ENCODE measurements at places on chromosomes 6 and 20. TPM values are rescaled to one million over a fixed set of nuclear protein-coding genes. Genes with fewer than 3 reads are reported as not detected.

Gene CTAGE9
- not detected for total RNA-seq

DNA sequence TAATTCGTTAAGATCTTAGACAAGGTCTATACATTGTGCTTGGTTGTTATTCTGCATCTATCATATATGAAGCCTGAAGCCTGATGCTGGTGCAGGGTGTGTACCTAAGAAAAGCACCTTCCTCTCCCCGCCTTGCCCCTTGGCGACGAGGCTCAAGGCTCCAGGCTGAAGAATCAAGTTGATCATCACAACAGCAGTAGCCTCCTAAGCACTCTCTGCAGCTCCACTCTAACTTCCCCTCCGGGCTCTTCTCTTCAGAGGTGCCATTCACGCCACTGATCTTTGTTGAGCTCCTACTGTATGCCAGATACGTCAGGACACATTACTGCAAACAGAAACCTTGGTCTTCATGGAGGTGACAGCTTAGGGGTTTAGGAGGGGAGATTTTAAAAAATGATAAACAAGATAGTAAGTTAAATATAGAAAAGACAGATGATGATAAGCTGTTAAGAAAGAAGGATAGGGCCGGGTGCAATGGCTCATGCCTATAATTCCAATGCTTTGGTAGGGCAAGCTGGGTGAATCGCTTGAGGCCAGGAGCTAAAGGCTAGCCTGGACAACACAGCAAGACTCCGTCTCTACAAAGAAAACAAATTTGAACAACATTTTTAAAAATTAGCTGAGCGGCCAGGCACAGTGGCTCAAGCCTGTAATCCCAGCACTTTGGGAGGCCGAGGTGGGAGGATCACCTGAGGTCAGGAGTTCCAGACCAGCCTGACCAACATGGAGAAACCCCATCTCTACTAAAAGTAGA lies 38.4 kb upstream of the ZNF217 start:
- DNase-seq: no peak

DNA sequence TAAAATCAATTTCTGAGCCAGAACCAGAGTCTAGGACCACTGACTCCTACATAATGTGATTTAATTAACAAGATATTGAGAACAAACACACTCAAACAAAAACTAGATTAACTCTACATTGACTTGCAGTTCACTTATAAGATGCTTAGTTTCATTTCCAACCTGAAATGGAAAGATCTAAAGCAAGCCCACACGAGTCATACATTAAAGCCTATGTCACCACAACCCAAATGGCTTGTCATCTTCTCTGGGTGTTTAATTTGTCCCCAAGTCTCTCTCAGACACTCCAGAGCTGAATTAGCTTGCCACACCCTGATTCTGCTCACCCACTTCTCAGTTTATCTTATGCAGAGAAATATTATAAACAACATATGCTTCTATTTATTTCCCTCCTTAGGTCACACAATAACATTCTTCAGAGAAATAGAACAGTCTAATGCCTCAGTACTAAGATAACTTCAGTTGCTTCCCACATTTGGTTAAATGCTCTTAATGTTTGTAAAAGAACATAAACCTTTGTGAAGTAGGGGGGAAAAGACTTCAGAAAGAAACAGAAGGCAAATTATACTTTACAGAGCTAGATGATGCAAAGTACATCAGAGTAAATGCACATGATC lies 8.8 kb upstream of the FBXO30 start:
- no peak for DNase-seq

DNA sequence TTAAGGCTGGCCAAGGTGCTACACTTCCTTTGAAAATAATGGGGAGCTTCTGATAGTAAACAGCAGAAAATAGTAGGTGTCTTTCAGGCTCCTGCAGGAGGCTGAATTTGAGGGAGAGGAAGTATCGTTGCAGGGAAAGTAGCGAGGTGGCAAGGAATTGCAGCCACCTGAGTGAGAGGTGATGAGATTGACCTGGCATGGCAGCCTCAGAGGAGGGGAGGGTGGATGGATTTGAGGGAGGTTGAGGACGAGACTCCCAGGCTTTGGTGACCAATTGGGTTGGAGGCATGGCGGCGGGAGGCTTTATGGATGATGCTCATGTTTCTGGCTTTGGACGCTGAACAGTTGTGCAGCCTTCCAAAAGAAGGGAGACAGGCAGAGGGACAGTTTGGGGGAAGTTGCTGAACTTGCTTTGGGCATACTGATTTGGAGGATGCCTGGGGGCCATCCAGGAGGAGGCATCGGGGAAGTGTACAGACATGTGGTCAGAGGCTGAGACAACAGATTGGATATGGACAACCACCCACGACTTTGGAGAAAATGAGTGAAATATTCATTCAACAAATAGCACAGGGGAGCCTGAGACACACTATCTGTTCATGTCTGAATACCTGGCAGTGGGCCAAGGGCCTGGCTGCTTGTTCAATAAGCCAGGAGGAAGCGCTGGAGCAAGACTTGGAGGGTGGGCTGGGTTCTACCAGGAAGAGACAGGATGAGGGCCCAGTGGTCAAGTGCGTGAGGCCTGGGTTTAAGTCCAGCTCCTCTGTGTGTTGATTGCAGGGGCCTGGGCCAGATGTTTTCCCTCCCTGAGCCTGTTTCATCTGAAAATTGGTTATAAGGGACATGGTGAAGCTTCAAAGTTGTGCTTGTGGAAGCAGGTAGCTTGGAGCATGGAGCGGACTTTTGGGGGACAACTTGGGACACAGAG lies 113.2 kb downstream of the CEBPB start:
- peak; percentile 79 for DNase-seq

DNA sequence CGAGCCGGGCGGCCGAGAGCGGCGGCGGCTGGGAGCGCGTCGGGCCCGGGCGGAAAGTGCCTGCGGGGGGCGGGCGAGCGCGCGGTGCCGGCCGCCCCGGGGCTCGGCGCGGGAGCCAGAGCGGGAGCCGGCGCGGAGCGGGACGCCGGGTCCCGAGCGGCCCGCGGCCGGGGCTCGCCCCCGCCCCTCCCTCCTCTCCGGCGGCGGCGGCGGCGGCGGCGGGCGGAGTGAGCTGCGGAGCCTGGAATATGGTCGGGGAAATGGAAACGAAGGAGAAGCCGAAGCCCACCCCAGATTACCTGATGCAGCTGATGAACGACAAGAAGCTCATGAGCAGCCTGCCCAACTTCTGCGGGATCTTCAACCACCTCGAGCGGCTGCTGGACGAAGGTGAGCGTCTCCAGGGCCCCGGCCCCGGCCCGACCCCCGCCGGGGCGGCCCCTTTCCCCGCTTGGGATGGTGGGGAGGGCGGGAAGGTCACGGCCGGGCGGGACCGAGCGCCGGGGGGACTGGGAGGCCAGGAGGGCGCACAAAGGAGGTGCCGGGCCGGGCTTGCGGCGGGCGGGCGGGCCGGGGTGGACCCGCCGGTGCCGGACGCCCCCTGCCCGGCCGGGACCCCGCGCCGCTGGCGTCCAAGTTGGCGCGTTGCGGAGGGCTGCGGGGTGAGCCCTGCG lies 565 bp downstream of the QKI start:
- no peak for DNase-seq

GRCh38 chr20:53023732-53024520 lies 51.8 kb downstream of the TSHZ2 start:
- no peak for DNase-seq

Data from heart right ventricle (tissue), 16 donors.